H9 (cell line): ENCODE measurements at places on chromosomes 7 and 10. TPM values are rescaled to one million over a fixed set of nuclear protein-coding genes. Genes with fewer than 3 reads are reported as not detected.

DNA sequence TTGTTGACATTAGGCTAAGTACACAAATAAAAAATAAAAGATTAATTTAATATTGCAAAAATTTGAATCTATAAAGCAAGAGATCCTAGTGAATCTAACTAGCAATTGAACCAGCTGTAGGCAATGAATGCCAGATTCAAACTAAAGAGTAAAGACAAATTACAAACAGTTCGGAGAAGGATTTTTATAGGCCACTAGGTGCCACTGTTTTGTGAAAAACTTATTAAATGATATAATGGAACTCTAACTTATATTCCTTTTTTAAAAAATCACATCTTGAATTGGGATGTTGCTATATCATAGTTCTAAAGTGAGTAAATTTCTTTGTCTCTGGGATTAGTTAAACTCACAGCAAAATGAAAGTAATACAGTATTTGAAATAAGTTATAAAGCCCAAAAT, 39.1 kb upstream of the GNAI1 start:
- no peak for DNase-seq
- no peaks in the 10 kb centered on the region for H3K4me1 ChIP-seq
- H3K36me3 ChIP-seq, result no peaks in the 10 kb centered on the region

GRCh38 chr10:4623200-4623599, 202.8 kb upstream of the AKR1E2 start:
- H3K36me3 ChIP-seq, result peaks cover 4% of the 10 kb centered on the region; the same call in 1 of the 3 replicates
- no peak overlapping the region for H3K27ac ChIP-seq
- H3K4me1 ChIP-seq, result no peaks in the 10 kb centered on the region
- no peak overlapping the region for H3K4me3 ChIP-seq

HMX2 gene
- total RNA-seq, result 0.35 and 0.46 TPM in 2 replicates

- H3K27me3 ChIP-seq, result no peaks in the 10 kb centered on the region
- no peaks in the 10 kb centered on the region; the same call in 2 of the 3 replicates for H3K36me3 ChIP-seq
- no peak overlapping the region for H3K27ac ChIP-seq
- no peak for DNase-seq
- H3K4me1 ChIP-seq, result no peaks in the 10 kb centered on the region
- H3K4me3 ChIP-seq, result no peak overlapping the region
Observed at GRCh38 chr7:86158111-86158510, 485.6 kb upstream of the GRM3 start.

DNA sequence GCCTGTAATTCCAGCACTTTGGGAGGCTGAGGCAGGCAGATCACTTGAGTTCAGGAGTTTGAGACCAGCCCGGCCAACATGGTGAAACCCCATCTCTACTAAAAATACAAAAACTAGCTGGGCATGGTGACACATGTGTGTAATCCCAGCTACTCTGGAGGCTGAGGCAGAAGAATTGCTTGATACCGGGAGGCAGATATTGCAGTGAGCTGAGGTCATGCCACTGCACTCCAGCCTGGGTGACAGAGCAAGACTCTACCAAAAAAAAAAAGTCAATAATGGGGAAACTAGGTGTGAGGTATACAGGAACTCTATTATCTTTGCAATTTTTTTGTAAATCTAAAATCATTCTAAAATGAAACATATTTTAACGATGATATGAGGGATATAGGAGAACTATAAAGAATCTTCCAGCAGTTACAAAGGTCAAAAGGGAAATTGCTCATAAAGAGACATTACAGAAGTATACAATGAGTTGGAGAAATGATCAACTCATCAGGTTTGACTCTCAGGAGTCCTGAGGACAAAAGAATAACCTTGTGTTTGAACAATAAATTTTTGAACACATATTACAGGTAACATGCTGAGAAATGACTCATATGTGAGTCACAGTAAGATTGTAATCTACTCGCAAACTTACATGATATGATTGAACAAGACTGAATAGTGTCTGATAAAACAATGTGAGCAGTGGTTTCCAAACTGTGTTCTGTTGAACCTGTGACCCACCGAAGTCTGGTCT, 272.6 kb downstream of the FGFR2 start:
- H3K27ac ChIP-seq, result no peak overlapping the region
- H3K4me1 ChIP-seq, result no peaks in the 10 kb centered on the region; the same call in 1 of the 2 replicates
- H3K36me3 ChIP-seq, result peaks cover 2% of the 10 kb centered on the region; the same call in 1 of the 3 replicates
- no peak overlapping the region for H3K4me3 ChIP-seq
- no peaks in the 10 kb centered on the region for H3K27me3 ChIP-seq
- no peak for DNase-seq
